ENCODE measurements at places on chromosomes 6 and 20. TPM values are rescaled to one million over a fixed set of nuclear protein-coding genes. Genes with fewer than 3 reads are reported as not detected.

The VNN1 gene
- total RNA-seq = 3.5 TPM

DNA sequence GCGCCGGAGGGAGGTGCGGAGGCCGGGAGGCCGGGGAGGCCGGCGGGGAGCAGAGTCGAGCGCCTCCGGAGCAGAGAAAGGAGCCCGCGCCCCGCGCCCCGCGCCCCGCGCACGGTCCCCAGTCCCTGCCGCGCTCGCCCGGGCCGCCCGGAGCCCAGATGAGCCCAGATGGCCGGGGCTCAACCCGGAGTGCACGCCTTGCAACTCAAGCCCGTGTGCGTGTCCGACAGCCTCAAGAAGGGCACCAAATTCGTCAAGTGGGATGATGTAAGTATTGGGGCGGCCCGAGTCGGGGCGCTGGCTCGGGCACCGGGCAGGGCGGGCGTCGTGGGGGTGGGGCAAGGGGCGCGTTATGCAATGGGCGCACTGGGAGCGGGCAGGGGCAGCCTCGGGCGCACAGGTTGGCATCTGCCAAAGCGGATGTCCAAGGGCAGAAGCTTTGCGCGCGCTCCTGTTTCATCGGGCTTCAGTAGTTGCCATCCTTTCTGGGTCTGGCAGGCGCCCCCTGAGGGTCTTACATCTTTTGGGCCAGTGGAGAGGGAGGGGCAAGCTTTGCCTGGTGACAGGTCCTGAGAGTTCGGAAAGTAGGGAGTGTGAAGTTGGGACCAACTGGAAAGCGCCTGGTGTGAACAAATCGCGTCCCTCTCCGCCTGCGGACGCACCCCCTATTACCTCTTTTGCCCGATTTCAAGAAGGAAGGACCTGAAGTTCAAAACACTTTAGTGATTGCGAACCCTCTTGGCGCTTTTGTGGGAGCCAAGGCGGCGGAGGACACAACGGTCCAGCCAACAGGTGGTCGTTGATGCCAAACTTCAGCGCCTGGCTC is 631 bp downstream of the PLCB1 start:
- DNase-seq = peak; percentile 39

GRCh38 chr6:143262859-143263258 is 187.6 kb downstream of the ADAT2 start:
- no peak for DNase-seq

DNA sequence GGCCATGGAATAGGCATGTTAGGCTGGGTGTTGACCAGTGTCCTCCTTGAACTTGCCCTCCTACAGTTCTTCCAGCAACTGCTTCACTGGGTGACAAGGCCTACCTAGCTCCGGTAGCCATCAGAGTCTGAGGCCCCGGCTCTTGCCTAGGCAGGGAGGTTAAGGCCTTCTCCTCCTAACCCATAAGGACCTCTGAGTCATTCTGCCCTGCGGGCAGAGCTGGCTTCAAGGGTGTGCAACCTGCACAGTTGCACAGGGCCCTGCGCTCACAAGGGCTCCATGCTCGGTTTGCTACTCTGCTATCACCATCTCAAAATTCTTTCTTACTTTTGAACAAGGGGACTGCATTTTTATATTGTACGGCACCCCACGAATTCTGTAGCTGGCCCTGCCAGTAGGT is 17.9 kb downstream of the KCNB1 start:
- no peak for DNase-seq

- DNase-seq = no peak
These were observed 79.5 kb upstream of the TCF21 start for GRCh38 chr6:133809406-133809805.

Data from lung (tissue), 17 donors.